ENCODE measurements at places on chromosomes 4 and X.

DNA sequence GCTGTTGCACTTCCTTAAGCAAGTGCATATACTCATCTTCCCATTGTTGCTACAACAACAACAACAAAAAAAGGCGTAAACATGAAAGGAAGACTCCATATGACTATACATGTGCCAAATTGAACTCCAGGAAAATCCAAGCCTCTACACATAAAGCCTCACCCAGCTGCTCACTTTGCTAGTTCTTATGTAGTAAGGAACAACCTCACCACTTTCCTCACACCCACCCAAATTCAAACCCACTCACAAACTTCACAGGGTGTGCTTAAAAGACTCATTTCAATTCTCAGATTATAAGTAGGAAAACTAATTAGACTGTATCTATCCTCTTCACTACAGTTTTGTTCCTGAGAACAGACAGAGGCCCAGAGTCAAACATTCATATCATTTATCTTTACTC lies 671.1 kb upstream of the INTU start:
- no peak for DNase-seq

DNA sequence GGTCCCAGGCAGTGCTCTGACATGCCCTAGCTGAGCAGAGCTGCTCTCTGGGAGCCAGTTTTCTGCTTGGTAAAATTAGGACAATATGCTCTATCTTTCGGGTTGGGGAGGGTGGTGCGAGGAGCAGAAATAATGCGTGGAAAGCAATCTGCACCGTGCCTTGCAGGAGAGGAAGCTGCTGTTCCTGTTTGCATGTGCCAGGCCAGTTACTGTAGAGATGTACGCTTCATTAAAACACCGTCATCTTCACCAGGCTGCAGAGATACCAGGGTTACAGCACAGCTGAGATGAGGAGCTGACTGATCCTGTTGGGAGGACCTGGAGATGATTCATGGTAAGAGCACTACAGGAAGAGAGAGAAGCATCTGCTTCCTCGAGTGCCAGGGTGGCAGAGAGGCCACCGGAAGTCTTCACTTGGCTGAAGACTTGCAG lies 29.5 kb upstream of the IRF2 start:
- DNase-seq: no peak

DNA sequence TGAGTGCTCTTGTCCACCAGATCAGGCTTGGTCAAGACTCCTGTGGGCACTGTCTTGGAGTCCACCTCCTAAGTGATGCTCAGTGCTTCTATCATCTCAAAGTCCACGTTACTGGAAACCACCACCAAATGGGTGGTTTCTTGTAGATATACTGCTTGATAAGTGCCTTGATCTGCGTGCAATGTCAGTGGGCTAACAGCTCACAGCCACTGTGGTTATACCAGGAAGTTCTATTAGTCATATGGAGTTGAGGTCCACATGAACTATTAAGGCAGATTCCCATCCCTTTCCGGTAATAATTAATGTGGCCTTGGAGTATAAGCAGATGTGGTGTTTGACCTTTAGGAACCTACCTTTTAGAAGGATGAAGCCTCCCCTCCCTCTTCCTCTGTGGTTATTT lies 161.9 kb downstream of the ZNF518B start:
- DNase-seq: no peak

DNA sequence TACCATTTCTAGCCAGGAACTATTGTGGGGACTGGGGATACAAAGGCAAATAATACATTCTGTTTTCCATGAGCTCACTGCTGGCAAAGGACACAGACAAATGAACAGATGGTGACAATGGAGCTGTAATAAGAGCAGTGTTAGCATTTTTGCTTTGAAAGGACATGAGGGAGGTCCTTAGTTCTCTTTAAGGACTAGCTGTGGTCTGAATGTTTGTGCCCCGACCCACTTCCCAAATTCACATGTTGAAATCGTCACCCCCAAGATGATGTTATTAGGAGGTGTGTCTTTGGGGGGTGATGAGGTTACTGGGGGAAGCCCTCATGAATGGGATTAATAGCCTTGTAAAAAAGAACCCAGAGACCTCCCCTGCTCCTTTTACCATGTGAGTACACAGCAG lies 30.3 kb downstream of the CCNG2 start:
- no peak for DNase-seq

Measured in GM12864 (cell line).